Cerebellar nuclear complex (tissue), 1 donor: ENCODE measurements at places on chromosomes 2 and 18.

DNA sequence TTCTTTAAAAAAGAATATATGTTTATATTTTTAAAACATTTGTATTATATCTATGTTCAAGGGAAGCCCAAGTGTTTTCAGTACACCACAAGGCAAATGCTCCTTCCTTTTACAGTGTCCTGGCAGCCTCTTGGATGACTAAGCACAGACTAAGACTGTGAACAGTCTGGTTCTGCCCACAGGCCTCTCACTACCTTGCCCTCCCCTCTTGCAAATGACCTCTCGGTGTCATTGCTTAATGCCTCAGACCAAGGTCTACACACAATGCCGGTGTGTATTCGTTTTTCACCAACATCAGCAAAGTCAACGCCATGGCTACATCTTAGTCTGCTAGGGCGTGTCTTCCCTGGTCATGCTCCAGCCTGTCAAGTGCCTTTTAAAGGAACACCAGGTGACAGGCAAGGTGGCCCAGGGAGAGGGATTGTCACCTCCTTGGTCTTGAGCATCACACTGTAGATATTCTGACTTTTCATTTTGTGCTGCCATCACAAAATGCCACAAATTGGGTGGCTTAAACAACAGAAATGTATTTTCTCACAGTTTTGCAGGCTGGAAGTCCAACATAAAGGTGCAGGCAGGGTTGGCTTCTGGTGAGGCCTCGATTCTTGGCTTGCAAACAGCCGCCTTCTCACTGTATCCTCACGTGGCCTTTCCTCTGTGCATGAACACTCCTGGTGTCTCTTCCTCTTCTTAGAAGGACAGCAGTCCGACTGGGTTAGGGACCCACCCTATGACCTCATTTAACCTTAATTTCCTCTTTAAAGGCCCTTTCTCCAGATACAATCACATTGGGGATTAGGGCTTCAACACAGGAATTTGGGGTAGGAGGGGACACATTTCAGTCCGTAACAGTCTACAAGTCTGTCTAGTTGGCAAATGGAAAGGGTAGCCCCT, 266.5 kb downstream of the KLHL29 start:
- no peak for DNase-seq

DNA sequence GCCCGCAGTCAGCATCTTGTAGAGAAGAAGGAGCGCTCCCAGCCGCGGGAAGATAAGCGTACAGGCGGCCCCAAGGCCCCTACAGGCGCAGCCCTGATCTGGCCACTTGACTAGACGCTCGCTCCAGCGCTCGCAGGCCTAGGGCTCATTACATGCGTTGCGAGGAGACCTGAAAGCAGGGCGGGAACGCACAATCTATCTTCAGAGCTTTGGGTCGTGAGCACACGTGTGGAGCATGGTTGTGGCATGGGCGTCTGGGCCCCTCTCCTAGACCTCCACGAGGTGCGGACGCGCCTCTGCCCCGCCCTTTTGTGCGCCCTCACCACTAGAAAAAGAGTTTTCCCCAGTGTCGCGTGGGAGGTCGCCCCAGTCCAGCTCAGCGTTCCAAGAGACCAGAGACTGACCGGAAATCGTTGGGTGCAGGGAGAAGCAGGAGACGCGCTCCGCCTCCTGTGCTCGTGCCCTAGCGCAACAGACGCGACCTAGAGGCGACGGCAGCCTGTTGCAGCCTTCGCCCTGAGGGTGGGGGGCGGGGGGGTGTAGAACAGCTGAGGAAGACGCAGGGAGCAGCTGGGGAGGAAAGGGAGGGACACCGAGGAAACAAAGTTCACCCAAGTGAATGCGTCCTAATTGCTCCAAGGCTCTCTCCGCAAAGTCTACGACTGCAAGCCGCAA, 12.6 kb downstream of the NR4A2 start:
- DNase-seq = no peak

DNA sequence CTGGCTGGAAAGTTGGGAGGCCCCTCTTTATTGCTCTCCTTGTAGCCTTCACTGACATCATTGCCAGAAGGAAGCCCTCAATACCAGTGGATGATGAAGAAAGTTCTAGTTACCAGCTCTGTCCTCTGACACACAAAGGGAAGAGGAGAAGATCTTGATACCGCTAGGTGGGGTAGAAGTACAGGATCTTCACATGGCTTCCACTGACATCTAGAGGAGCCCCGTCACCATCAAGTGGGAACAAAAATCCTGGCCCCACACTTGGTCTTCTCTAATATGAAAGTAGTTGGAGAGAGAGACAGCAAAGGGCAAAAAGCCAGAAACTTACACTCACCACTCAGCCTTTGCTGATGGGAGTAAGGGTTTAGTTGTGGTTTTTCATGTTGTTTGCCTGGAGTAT, 12.4 kb downstream of the XIRP2 start:
- no peak for DNase-seq

DNA sequence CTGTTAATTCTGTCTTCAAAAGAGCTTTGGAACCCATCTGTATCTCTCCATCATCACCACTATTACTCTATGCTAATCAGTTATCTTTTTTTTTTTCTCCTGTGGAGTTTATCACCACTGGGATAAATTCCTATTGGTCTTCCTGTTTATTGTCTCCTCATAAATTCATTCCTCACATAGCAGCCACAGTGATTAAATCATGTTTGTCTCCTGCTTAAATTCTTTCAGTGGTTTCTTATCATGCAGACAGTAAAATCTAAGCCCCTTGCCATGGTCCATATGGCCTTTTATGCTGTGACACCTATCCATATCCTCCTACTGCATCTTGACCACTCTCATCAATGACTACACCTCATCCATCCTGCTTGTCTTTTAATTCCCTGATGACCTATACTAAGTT, 239.8 kb upstream of the ZEB2 start:
- no peak for DNase-seq

GRCh38 chr2:170122883-170123547, 54.9 kb upstream of the MYO3B start:
- no peak for DNase-seq

DNA sequence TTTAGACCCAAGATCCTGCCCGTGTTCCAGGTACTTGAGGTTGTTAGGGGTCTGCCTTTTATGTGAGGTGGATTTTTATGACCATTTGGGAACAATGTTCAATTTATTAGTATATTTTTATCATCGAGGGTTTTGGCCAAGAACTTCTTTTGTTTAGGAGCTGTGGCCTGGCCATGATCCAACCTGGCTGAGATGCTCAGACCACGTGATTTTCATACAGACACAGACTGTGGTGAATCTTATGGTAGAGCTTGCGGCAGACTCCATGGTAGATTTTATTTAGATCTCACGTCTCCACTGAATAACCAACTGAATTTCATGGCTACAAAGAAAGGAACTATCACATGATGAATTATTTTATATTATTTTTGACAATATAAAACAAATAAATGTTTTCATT, 405.5 kb upstream of the VWC2L start:
- DNase-seq = no peak

DNA sequence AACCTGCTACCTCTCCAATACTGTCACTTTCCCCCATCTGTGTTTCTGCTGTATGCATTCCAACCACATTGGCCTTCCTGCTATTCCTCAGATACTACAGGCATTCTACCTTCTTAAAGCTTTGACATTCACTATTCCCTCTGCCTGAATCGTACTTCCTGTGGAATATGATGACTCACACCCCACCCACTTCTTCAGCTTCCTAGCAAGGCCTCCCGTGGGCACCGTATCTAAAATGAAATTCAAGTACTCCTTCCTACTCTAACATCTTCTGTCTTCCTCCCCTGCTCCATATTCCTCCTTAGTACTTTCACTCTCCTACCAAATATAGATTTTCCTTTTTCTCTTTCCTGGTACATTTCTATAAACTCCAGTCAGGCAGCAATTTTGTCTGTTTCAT, 710.4 kb downstream of the RNF144A start:
- no peak for DNase-seq

GRCh38 chr2:229586746-229587705, 127.3 kb downstream of the DNER start:
- DNase-seq = no peak

GRCh38 chr2:179251870-179252269, 12.8 kb downstream of the SESTD1 start:
- no peak for DNase-seq

DNA sequence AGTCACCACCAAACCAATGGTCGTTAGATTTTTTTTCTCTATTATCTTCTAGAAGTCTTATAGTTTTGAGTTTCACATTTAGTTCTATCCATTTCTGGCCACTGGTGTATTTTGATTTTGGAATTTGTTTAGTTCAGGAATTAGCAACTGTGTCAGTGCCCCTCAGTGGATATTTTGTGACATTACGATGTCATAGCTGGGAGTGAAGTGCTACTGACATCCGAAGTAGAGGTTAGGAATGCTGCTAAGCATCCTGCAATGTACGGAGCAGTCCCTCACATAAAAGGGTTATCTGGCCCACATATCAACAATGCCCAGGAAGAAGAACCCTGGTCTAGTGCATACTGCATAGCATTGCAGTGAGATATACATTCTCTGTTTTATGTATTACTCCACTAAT, 157.4 kb upstream of the RGPD4 start:
- no peak for DNase-seq

GRCh38 chr18:46070815-46071652, 1.0 kb downstream of the PSTPIP2 start:
- no peak for DNase-seq

DNA sequence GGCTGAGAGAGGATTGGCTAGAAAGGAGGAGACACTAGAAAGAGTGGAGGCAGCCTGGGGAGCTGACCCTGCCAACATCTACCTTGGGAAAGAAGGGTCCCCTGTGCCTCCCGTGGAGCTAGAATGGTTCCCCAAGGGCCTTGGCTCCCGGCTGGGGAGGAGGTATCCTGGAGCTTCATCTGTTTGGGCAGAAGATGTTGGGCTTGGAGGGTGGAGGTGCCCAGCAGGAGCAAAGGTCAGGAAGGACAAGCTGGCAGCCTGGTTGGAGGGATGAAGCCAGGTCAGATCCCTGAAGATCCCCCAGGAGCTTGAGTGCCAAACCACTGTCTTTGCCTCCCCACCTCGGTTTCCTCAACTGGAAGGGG, 2.9 kb downstream of the ATP6V1B1 start:
- DNase-seq = no peak

DNA sequence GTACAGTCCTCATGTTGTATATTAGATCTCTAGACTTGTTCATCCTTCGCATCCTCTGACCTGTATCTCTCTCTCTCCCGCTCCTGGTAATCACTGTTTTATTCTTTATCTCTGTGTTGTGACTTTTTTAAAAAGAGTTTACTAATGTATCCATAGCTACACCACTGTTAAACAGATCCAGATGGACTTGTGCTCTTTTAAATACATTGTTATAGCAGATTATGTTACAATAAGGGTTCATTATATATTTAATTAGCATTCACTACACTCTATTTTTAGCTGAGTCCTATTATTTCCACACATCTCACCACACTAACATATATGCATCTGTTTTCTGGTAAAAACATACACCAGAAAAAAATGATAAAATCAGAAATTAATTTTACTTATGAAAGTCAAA, 90.5 kb downstream of the RBM43 start:
- no peak for DNase-seq

DNA sequence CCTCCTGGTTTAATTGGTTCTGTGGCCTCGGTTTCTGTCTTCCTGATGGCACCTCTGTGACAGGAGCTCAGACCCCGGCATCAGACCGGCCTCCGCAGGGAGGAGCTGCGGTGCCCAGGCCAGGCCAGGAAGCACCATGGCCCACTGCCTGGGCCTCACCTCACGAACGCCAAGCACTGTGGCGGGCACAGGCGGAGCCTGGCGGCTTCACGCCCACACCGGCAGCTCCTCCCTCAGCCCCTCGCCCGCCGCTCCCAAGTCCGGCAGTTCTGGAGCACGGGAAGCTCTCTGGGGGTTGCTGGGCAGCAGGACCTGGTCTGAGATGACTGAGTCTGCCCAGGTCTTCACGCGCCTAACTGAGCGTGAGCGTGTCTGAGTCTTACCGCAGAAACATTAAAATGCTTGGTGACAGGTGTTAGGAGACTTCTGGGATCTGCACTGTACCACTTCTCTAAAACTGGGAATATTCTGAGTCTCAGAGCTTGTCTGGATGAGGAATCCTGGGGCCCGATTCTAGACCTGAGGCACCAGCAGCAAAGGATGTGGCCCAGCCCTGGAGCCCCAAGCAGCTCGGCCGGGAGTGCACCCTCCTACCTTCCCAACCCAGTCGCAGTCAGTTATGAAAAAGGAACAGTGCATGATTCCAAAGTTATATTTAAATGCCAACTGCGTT, 21.9 kb downstream of the RTP5 start:
- no peak for DNase-seq
